Hepatocyte (in vitro differentiated cells): ENCODE measurements at places on chromosomes 12 and 14.

DNA sequence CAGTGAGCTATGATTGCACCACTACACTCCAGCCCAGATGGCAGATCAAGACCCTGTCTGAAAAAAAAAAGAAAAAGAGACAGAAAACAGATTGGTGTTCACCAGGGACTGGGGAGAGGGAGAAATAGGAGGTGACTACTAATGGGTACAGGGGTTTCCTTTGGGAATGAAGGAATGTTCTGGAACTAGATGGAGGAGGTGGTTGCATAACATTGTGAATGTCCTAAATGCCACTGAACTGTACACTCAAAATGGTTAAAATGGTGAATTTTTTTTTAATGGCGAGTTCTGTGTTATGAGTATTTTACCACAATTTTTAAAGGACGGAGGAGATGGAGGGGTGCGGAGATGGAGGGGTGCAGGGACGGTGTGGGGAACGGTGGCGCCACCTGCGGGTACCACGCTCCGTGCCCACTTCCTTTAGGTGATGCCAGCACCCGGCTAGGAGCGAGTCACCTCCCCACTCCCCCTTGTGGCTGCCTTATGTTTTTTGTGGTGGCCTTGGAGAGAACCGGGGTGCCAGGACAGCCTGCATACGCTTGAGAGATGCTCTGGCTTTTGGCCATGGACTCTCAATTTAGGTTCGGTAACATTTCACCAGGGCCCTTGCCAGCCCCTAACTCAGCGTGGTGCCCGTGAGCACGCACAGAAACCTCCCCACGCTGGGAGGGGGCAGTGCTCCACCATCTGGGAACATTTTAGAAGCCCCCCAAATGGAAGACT, 16.1 kb downstream of the UBC start:
- no peak for DNase-seq

- no peak for DNase-seq
Measured at GRCh38 chr14:23060536-23061260, 3.4 kb upstream of the CDH24 start.

DNA sequence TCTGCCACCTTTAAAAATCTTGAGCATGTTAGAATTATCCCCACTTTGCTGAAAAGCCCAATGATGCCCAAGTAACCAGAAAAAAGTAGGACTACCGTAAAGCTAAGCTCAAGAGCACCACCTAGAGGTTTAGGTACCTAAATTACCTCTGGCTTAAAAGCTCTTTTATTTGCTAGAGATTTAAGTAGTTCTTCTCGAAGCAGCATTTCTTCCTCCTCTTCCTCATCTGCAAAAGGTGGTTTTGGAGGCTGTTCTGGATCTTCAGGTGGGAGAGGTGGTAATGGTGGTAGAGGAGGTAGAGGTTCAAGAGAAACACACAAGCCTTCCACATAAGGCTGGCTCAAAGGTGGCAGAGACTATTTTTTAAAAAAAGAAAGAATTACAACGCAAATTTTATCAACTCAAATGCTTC, 26.9 kb downstream of the ZFC3H1 start:
- DNase-seq: peak; percentile 87

DNA sequence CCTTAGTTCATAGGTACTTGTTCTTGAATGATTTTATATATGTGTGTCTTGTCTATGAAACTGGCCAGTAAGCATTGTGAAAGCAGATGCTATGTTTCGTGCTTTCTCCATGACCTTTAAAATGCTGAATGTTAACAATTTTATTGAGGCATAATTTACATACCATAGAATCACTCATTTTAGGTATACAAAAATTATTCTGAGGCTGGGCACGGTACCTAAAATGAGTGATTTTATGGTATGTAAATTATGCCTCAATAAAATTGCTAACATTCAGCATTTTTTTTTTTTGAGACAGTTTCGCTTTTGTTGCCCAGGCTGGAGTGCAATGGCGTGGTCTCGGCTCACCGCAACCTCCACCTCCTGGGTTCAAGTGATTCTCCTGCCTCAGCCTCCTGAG, 6.8 kb downstream of the ESYT1 start:
- DNase-seq: no peak

GRCh38 chr14:50766338-50766886, 64.5 kb downstream of the NIN start:
- no peak for DNase-seq

DNA sequence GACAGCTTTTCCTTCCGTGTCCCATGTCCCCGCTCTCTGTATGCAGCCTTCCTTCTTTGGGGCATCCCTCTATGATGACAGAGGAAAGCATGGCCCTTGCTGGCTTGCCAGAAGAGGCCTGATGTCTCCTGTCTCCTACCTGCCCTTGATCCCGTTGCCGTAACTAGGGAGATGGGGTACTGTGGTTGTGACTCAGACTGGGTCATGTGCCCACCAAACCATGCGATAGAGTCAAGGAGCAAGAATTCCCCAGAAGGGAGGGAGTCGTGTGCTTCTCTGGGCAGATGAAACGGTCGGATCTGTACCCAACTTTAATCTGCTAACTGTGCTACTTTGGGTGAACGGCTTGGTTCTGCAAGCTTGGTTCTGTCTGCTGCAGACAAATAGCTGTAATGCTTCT, 99.1 kb upstream of the DYNC1H1 start:
- no peak for DNase-seq

- DNase-seq: no peak
Measured at GRCh38 chr14:28766469-28766955, at the start of gene FOXG1. Gene FOXG1, plus strand, starts transcription at chr14:28766787. Its CDS starts 493 bp downstream, at chr14:28767280.

DNA sequence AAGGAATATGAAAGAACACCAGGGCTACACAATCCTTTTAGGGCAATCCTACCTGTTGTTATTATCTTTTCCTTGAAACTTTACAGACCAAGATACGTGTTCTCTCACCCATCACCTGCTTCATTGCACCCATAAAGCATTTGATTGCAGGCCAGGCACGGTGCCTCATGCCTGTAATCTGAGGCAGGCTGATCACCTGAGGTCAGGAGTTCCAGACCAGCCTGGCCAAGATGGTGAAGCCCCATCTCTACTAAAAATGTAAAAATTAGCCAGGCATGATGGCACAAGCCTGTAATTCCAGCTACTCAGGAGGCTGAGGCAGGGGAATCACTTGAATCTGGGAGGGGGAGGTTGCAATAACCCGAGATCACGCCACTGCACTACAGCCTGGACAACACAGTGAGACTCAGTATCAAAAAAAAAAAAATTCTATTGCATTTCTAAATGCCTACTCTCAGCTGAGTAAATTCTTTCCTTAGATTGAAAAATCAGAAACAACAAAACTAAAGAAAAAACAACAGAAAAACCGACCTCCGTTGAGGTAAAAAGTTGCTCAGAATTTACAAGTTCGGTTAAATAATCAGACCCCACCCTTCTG, 183.7 kb upstream of the TMEM132C start:
- no peak for DNase-seq

- DNase-seq: no peak
Measured at GRCh38 chr12:68970951-68971350, 38.0 kb upstream of the CPM start.

DNA sequence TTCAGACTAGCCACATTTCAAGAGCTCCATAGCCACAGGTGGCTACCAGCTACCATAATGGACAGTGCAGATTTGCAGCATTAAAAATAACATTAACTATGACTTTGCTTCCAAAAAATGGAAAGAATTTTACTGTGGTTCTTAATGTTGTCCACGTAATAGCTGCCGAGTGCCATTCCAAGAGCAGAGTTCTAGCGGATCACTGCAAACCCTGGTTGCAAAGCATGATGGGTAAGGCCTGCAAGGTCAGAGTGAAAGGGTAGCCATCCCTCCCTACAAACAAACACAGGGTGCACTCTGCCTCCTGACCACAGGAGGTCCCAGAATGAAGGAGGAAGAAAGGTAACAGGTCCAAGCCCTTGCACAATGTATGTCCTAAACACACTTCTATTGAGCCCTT, 157.6 kb downstream of the DPF3 start:
- no peak for DNase-seq
